A673 (cell line): ENCODE measurements at places on chromosomes 11 and 22.

GRCh38 chr11:123254357-123254756 lies 59.3 kb upstream of the CLMP start:
- no peak for DNase-seq

GRCh38 chr11:10747733-10748132 lies 3.3 kb upstream of the CTR9 start:
- no peak for DNase-seq

DNA sequence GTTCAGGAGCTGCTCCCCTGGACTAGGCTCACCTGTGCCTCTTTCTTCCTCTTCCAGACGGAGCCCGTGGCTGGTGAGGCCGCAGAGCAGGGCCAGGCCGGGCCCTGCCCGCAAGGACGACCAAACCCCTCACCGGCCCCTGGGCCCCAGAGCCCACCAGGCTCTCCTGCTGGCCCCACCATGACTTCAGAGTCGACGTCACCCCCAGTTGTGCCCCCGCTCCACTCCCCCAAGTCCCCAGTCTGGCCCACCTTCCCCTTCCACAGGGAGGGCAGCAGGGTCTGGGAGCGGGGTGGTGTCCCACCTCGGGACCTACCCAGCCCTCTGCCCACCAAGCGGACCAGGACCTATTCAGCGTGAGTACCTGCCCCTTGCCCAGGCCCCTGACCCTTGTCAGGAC lies 11.0 kb downstream of the CSDC2 start:
- no peak for DNase-seq

GRCh38 chr11:105490333-105490732 lies 119.5 kb upstream of the GRIA4 start:
- no peak for DNase-seq

- DNase-seq = peak; percentile 9
These were observed 75.2 kb downstream of the USP47 start for GRCh38 chr11:11916981-11917399.

DNA sequence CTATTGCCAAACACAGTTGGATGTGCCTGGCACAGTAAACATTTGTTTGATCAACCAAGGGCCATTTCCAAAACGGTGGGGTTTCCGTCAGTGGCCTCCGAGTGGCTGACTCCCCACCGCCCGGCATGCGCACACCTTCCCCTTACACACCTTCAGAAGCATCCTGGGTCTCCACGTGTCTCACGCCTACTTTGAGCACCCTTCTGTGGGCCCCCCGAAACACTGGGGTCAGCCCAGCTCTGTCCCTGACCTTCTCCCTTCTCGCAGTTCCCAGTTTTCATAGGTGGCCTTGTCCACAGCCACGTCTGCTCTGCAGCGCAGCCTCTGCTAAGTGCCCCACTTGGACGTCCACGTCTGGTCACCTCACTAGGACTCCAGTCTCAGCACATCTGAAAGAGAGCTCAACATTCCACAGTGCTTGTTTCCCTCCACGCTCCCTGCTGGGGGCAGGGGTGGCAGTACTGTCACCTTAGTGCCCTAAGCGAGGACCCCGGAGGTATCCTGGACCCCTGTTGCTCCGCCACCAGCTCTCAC lies 13.2 kb upstream of the SHANK2 start:
- no peak for DNase-seq

GRCh38 chr11:78298291-78298771 lies 109.6 kb downstream of the USP35 start:
- no peak for DNase-seq

- peak; percentile 7 for DNase-seq
These were observed 55.6 kb downstream of the TCF20 start for GRCh38 chr22:42214633-42215415.

DNA sequence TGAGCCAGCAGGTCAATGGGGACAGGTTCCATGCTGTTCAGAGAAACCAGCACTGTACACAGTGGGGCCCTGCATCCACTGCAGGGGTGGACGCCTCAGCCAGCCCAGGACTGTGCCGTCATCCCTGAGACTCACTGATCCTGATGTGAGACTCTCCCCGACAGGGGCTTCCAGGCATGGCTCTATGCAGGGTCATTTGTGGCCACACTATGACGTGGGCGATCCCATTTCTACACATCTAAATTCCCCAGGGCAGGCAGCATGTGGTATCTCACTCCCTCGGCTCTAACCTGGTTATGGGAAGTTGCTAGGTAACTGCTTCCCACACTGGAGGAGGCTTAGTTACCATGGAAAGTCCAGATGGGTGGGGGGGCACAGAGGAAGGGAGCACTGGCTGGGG lies 14.2 kb upstream of the FAM83F start:
- DNase-seq = no peak
